ENCODE measurements at places on chromosomes 11 and 22.

DNA sequence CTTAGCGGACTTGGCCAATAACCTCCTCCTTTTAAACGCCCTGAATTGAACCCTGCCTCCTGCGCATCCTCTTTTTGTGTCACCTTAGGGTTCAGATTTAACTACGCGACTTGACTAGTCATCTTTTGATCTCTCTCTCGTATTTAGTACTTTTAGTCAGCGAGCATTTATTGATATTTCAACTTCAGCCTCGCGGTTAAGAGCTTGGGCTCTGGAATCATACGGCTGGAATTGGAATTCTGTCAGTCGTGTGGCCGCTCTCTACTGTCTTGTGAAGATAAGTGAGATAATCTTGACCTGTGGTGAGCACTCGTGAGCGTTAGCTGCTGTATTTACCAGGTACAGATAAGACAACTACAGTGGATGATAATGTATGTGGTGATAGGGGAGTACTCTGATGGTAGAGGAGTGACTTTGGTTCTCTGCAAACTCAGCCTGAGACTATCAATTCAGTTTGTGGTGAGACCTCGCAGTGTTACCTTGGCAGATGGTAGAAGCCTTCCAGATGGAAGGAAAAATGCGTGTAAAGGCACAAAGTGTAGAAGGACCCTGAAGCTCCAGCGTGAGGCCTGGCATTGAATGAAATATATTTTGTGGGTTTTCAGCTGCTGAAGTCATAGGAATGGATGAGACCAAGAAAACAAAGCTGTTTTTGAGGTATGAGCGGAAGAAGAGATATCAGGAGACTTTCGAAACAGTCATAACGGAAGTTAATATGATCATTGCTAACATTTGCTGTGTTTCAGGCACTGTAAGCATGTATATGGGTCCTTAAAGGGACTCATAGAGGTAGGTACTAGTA, 682 bp downstream of the ATM start:
- peak; percentile 13 for DNase-seq

- DNase-seq = no peak
Observed at GRCh38 chr11:36870361-36870760, 272.3 kb upstream of the RAG2 start.

GRCh38 chr22:23818541-23818940, 20.3 kb downstream of the DERL3 start:
- no peak for DNase-seq

DNA sequence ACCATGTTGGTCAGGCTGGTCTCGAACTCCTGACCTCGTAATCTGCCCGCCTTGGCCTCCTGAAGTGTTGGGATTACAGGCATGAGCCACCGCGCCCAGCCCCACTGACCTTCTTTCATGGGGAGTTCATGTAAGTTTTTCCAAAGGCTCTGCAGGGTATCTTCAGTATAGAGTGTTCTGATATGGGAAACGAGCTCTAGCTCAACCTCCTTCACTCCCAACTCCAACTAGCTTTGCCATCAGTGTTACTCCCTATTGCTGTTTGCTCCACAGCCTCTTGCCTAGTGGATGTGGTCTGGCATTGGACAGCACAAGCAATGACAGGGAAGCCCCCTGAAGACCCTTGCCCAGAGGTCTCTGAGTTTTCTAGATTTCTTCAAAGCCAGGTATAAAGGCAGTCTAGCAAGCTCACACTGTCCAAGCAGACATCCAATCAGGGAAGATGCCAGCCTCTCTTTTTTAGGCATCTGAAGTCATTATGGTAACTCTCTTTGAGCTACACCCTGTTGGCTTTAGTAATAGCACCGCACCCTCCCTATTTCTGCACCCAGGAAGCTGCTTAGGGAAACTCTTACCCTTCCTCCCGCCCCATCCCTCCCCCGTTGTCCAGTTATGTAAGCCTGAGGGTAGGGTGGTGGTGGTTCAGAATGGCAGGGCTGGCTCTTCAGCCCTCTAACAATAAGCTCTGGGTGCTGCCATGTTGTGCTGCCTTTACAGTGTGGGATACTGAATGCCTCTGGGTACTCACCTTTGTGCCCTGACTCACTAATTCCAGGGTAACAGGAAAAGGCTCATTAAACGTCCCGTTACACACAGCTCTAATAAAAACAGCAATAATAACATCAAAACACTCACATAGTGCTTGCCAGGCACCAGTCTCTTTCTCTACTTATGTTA, 41.4 kb upstream of the CLDN5 start:
- DNase-seq = no peak

GRCh38 chr11:61730240-61730994, 22.0 kb upstream of the MYRF start:
- DNase-seq = no peak
